ENCODE measurements at places on chromosomes 11 and 22.
A peak's percentile ranks its signal among the peaks of the same experiment; 100 is the strongest.

DNA sequence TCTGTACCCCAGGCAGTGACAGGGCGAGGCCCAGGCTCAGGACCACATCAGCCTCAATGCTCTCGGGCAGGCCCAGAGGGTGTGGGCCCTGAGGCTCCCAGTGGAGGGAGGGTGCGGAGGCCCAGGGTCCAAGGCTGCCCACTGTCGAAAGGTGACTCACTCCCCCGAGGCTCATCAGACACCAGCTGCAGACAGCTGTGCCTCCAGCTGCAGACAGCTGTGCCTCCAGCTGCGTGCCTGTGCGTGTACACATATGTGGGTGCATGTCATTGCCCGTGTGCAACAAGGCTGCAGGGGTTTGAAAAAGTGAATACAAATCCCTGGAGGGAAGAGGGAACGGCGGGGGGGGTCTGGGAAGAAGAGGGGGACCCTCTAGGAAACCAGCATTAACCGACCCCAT is 134.3 kb downstream of the BRD1 start:
- no peak for DNase-seq

DNA sequence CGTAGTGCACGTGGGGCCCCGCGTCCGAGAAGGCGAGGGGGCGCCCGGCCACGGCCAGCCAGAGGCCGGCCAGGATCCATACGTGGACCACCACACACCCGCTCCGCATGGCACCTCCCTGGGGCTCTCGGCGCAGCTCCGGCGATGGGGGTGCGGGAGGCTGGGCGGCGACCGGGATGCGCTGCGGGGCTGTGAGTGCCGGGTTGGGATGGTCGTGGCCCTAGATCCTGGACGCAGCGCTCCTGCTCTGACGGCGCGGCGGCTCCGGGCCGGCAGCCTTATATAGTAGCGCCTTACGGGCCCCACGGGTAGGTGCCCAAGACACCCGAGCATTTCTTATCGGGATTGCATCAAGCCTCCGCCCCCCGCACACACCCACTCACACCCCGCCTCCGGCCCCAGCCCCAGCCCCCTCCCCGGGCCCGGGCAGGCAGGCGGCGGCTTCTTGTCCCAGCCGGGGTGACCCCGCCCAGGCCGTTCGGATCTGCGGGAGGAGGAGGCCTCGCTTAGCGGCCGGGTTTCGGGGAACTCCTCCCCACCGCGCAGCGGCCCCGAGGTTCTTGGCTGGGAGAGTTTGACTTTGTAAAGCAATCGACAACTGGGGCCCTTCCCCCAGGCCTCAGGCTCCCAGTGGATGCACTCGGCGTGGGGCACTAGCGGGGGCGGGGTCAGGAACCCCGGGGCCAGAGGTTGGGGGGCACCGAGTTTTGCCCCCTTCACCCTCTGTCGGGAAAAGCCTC is at the start of gene FGF19:
FGF19 (minus strand) TSS at position 255 of the 740 bp plus-strand sequence; CDS start at position 109, 146 bp downstream.
- DNase-seq, result no peak

GRCh38 chr11:67504005-67504949 is 886 bp downstream of the PITPNM1 start:
- peak; percentile 60 for DNase-seq

DNA sequence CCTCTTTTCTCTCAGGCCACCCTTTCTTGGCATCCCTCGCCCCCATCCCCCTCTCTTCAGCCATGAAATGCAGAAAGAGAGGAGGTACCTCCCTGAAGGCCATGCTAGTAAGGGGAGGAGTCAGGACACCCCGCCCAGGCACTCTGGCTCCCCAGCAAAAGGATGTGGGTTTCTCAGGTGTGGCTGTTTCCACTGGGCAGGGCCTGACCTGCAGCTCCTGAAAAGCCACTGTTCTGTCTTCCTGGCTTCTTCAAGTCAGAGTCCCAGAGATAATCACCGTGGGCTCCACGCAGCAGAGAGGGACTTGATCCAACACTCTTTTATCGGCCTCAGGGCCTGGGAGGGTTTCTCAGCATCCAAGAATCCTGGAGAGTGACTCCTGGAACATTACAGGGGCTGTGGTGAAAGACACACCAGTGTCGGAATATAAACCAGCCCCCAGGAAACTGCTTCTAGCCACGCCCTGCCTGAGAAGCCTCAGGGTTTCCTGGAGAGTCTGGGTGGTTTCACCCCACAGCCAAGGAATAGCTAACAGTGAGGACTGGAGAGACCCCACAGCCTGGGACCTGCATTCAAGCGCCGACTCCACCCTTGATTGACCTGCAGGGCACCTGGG is 45.7 kb upstream of the TSPAN18 start:
- DNase-seq, result no peak

DNA sequence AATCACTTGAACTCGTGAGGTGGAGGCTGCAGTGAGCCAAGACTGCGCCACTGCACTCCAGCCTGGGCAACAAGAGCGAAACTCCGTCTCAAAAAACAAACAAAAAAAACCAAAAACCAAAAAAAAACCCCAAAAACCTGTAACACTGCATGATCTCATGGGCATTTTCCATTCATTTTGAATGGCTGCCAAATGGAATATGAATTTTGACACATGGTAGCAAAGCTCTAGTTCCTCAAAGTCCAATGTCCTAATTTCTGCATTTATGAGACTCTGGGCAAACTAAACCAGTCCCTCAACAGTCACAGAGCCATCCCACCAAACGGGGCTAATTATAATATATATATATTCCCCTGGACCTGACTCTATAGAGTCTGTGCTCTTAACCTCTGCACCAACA is 61.8 kb downstream of the SGSM3 start:
- no peak for DNase-seq
